Stimulated activated naive CD8-positive, alpha-beta T cell treated with anti-CD3 and anti-CD28 coated beads, Interleukin-15, amount 100 ng/mL, for 72 hours (primary cell): ENCODE measurements at places on chromosomes 6 and 20.

- DNase-seq, result no peak
Observed at GRCh38 chr6:148037496-148037895, 305.1 kb upstream of the SASH1 start.

- DNase-seq, result no peak
Observed at GRCh38 chr20:11271920-11272594, 598.3 kb upstream of the JAG1 start.

DNA sequence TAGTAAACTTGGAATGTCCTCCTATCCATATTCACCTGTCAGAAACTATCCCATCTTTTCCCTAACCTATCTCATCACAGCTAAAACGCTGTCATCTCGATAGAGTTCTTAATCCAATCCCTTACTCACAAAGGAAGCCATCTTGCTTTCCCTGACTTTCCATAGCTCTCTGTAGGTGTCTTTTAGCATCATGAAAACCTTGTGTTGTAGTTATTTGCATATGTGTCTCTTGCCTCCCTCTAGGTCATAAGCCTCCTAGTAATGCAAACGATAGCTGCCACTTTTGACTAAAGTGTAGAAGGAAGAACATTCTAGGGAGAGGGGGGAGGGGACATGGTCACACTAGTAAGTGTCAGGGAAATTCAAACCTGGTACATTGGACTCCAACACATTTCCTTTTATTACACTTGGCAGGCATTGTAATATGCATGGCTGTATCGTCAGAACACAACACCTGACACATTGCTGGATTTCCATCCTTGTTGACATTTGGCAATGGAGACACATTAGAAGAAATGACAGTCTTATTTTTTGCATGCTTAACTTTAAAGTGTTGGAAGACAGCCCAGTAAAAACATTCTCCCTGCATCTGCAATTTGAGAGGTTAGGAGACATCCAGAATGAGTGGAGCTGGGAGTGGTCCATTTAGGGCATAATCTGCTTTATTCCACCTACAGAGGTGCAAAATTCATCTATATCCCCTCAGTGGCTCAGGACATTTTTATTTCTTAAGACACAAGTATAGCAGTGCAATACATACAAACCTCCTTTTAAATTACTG lies 283.4 kb downstream of the HAO1 start:
- no peak for DNase-seq

- no peak for DNase-seq
Observed at GRCh38 chr6:6695625-6696276, 107.2 kb downstream of the LY86 start.

DNA sequence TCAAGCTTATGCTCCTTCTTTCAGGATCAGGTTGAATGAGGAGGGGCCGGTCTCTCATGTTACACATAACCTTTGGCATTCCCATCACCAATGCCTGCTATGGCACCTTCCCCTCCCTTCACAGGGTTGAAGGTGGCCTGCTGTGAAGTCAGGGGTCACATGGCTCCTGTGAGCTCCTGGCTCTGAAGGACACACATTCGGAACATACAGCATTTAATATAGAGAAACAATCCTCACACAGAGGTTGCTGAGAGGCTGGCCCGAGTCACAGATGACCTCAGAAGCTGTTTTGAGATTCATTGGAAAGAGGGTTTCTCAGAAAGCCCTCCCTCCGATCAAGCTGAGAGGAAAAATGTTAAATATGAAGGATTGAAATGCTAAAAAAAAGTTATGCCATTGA lies 82.1 kb downstream of the PSMG4 start:
- no peak for DNase-seq

DNA sequence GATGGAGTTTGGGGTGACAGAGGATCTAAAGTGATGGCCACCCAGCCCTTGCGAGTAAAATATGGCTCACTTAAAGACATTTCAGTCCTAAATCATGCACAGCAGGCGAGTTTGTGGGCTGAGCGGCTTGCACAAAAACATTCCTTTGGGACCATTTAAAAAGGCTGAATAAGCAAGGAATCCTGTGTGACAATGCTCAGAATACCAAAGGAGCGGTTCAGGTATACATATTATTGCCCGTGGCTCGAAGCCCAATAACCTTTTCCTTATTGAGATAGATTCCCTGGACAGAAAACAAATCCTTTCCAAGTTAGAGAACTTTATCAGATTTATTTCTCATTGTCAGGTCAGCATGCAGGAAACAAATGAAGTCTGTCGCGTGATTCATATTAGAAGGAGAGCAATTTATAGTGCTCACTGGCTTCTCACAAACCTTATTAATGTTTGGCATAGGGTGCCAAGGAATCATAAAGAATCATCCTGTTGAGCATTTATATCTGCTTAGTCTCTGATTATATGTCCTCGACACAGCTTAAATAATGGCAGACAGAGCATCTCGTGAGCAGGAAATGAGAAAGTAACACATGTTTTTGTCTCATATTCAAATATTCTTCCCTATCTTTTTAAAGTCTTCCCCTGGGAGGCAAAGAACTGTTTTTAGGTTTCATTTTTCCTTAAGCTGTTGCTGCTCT lies 121.3 kb downstream of the TRMT11 start:
- no peak for DNase-seq

DNA sequence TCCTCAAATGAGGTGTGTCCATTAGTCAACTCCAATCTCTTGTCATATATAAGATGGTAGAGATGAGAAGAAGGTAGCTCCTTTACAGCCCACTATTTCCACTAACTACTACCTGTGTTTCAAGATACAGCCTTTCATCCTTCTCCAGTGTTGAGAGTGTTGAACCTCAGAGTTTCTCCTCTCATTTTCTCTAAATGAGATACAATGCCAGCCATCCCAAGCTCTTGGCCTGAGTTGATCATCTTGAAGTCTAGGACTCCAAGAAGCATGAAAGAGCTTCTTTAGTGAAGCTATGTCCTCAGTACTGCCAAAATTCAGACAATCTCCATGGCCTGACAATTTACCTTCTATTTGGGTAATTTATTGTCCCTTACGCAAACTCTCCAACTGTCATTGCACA lies 548 bp upstream of the HLA-DRA start:
- DNase-seq, result no peak

DNA sequence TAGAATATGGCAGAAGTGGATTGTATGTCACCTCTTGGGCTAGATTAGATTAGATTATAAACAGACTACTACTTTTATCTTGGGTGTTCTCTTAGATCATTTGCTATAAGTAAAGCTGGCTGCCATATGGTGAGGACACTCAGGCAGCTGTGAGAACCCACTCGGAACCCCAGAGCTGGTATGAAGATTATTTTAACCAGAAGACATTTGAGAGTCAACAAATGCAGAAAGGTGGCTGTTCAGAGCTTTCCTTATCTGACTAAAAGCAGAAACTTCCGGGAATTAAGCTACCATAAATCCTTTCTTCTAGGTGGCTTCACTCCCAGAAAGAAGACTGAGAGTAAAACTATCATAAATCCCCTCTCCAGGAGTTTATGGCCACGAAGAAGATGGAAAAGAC lies 91.9 kb downstream of the RNGTT start:
- DNase-seq, result no peak

- peak; percentile 43 for DNase-seq
Observed at GRCh38 chr6:13453771-13454251, 33.6 kb downstream of the GFOD1 start.

DNA sequence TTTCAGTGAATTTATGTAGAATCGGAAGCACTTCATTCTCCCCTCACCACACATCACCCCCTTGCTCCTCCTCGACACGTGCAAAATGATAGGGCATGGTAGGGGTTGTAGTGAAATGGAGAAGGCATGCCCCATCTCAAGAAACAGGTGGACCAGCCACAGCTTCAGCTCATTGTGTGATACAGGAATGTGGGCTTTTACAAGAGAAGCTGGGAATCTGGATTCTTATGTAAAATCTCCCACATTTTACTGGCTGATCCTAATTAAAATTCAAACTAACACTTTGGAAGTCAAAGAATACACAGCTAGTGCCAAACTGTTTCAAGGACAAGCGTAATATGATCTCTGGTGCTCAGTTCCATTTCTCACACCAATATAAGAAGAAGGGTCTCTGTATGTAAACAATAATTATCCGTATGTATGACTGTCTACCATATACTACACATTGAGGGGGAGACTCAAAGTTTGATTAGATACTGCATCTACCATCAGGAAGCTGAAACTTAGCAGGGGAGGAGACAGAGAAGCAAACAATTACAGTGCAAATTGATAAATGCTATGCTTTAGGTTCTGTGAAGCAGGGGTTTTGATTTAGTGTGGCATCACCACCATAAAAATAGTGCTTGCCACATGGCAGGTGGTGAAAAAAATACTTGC lies 24.3 kb upstream of the KIAA0408 start:
- no peak for DNase-seq

DNA sequence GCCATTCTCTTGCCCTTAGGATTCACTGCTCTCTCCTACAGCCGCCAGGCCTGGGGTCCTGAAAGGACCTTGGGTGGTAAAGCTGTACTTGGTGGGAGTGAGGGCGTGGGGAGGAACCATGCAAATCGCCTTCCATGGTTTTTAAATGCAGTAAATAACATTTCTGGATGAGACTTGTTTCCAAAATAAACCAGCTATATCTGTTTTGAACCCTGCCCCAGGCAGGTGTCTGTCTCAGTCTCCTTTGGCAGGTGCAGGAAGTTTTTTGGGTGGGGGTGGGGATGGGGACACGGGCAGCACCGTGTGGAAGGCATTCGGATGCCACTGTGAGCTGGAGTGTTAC lies 14.3 kb downstream of the ITPA start:
- DNase-seq, result no peak

- no peak for DNase-seq
Observed at GRCh38 chr6:12923644-12924235, 207.2 kb downstream of the PHACTR1 start.

GRCh38 chr6:118186672-118187567 lies 279.9 kb downstream of the SLC35F1 start:
- no peak for DNase-seq

- DNase-seq, result peak; percentile 93
Observed at GRCh38 chr6:157323255-157323965, at the start of gene TMEM242. Gene TMEM242 (minus strand): TSS chr6:157323519. CDS start chr6:157323499, 20 bp downstream.

DNA sequence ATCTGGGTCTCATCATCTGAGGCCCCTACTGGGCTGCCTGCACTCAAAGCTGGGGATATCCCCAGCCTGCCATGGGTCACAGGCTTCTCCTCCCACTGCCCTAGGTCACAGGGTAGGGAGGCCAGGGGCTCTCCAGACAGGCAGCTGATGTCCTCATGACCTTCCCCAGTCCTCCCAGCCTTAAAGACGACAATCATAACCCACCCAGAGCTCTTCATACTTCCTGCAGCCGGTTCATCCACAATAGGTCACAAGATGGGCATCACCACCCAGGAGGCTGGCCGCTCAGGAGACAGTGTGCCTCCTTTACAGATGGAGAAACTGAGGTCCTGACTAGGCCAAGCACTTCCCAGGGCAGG lies 15.2 kb downstream of the TFEB start:
- no peak for DNase-seq

GRCh38 chr6:137944793-137945498 lies 77.9 kb downstream of the TNFAIP3 start:
- DNase-seq, result no peak

DNA sequence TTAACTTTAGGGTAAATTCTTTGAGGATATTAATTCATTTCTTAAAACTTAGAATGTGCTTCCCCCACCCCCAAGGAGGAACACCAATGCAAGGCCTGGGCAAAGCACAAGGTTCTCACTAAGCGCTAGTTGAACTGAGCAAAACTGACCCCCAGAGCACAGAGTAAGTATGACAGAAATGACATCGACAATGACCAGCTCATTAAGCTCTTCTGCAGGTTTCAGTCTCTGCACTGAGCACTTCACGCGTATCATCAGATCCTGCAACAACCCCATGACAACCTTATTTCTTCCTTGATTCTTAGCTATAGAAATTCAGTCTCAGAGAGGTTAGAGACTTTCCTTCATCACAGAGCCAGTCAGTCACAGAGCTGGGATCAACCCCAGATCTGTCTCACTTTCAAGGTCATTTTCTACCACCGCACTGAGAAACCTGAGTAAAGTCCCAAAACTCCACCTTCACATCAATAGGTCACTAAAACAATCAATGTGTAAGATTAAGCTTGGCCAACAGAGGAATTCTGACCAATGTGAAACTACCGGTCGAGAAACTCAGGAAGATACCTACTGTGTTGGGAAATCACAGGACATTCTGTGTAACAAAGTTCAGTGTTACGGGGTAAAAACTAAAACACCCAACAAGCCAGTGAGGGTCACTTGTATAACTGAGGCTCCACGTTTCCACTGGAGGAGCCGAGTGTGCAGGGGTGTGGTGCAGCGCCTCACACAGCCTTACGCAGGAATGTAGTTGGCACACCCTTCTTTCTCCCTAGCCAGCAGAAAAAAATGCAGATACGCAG lies 129.0 kb upstream of the FOXQ1 start:
- DNase-seq, result no peak

DNA sequence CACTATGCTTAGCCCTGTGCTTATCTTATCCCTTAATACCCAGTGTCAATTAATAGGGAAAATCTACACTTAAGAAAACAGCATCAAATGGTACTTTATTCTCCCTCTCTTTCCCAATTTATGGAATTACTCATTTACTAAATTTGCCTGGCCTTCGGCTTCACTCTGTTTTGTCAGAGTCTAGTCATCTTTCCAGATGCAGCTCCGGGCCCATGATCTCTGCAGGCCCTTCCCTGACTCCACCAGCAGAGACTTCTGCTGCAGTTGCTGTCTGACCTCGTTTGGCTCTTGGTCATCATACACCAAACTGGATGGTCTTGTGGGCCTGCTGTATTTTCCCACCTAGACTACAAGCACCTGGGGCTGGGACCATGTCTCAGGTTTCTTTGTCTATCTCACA lies 27.4 kb downstream of the MRS2 start:
- DNase-seq, result no peak

GRCh38 chr6:96196633-96197032 lies 180.9 kb downstream of the FUT9 start:
- no peak for DNase-seq

GRCh38 chr6:79468116-79468515 lies 69.1 kb downstream of the LCA5 start:
- no peak for DNase-seq

DNA sequence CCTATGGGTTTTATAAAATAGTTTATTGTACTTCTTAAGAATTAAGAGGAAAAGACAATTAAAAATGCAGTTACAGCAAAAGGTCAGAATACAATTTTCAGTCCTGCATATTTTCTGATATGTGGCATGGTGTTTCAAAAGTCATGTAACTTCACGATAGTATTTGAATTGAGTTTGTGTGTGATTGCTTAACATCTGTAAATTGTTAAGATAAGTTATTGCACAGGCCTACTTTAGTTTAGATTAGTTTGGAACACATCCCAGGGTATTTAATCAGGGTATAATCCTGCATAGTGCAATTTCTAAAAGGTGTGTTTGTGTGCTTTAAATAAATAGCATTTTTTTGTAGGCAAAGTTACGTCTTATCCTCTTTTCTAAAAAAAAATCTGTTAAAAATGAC lies 289.6 kb downstream of the RIMS1 start:
- no peak for DNase-seq

DNA sequence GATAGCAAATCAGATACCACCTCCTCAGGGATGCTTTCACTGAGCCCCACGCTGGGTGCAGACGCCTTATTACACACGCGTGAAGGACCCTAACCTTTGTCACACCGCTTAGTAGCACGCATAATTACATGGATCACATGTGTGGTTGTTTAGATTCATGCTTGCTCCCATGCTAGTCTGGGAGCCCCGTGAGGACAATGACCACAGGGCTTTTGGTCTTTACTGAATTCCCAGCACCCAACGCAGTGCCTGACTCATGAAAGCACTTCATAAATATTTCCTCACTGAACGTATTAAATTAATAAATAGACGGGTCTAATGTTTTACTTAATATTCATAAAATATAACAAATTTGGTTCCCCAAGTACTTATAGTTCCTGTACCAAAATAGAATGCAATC lies 132.5 kb downstream of the ALDH8A1 start:
- no peak for DNase-seq

- no peak for DNase-seq
Observed at GRCh38 chr6:6559994-6560570, 28.4 kb upstream of the LY86 start.

- DNase-seq, result no peak
Observed at GRCh38 chr6:138182939-138183789, 21.4 kb downstream of the ARFGEF3 start.
